NCI-H446 treated with DMSO at 0.1 percent for 48 hours (cell line): ENCODE measurements at places on chromosomes 2 and 18.

GRCh38 chr2:157822993-157823392 lies 53.1 kb downstream of the ACVR1 start:
- DNase-seq: no peak

DNA sequence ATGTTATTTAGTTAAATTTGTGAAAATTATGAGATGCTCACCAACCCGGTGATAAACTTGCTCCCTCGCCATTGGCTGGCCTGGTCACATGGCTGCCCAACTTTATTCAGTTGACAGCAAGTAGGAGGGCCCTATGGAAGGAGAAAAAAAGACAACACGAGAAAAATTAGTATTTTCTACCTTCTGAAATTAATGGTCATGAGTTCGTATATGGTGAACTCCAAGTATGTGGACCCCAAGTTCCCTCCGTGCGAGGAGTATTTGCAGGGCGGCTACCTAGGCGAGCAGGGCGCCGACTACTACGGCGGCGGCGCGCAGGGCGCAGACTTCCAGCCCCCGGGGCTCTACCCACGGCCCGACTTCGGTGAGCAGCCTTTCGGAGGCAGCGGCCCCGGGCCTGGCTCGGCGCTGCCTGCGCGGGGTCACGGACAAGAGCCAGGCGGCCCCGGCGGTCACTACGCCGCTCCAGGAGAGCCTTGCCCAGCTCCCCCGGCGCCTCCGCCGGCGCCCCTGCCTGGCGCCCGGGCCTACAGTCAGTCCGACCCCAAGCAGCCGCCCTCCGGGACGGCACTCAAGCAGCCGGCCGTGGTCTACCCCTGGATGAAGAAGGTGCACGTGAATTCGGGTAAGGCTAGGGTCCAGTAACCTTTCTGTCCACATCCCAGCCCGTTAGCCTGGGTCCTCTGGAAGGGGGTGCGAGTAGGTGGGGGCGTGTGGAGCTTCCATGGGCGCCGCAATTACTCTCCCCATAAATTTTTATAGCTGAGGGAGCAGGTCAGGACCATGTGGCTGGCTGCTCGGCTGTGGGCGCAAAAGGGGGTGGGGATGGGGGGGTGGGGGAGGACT lies at the start of gene HOXD4:
TSS of gene HOXD4 (plus strand) at position 109 of the 846 bp plus-strand sequence. CDS start at position 193, 84 bp downstream.
- DNase-seq: no peak

GRCh38 chr18:27022477-27022876 lies 157.0 kb upstream of the AQP4 start:
- DNase-seq: no peak

DNA sequence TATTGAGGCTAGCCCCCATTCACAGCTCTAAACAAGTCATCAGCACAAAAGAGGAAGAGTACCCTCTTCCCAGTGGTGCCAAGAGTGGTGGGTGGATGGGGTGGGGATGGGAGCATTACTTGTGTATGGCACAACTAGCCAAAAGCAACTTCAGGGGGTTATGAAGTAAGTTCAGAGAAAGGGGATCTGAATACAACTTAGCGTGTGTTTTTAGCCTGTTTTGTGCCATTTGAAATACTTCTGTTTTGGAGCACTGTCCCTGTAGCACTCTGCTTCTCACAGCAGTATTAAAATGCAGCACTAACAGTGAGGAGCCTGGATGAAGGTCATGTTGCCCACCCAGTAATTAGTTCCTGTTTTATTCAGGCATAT lies 113.5 kb downstream of the CRIM1 start:
- DNase-seq: no peak

GRCh38 chr2:203824603-203825002 lies 43.0 kb upstream of the CTLA4 start:
- DNase-seq: no peak

DNA sequence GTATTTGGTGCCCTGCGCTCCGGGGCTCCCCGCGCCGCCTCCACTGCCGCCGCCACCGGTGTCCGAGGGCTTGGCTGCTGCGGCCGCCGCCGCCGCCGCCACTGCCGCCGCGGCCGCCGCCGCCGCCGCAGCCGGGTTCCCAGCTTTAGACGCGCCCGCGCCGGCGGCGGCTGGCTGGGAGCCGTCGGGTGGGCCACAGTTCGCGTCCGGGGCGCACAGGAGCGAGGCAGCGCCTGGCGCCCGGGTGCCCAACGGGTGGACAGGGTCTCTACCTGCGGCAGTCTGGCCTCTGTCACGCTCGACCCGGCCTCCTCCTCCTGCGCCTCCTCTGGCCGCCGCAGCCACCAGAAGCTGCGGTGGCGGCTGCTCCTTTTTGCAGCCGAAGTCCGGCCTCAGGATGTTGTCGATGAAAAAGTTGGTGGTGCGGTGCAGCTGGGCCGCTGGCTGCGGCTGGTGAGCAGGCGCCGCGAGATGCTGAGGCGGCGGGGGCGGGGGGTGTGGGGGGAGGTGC lies 951 bp downstream of the EN1 start:
- DNase-seq: no peak

GRCh38 chr2:189444322-189444721 lies 3.0 kb downstream of the WDR75 start:
- no peak for DNase-seq

GRCh38 chr18:980586-980985 lies 75.9 kb downstream of the ADCYAP1 start:
- no peak for DNase-seq

GRCh38 chr18:37578182-37578678 lies 12.6 kb upstream of the CELF4 start:
- no peak for DNase-seq

DNA sequence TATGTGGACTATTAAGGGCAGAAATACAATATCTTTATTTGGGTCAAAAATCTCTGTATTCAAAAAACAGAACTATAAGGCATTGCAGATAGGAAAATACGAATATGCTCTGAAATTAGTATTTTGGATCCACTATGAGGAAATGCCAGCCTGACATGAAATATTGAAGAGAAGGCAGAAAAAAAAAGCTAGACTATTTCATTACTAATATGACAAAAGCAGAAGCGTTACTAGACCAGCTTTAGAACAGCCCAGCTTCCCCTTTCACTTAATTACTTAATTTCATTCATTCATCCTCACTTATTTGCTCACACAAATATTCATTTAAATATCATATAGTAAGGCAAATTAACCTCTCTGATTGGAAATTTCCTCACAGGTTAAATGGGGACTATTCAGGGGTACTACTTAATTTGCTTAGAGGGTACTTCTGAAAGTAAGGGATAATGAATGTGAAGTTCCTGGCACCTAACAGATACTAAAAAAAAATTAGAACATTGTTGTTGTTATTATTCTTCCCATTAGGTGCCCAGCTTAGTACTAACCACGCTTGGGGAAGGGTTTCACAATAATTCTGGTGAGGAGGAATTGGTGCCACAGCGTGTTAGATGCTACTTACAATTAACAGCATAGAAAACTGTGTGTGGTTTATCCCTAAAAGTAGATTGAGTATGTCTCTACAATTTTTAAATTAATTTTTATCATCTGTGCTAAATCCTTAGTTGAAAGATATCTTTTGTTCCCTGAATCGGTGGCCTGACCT lies 71.1 kb upstream of the CTLA4 start:
- no peak for DNase-seq

DNA sequence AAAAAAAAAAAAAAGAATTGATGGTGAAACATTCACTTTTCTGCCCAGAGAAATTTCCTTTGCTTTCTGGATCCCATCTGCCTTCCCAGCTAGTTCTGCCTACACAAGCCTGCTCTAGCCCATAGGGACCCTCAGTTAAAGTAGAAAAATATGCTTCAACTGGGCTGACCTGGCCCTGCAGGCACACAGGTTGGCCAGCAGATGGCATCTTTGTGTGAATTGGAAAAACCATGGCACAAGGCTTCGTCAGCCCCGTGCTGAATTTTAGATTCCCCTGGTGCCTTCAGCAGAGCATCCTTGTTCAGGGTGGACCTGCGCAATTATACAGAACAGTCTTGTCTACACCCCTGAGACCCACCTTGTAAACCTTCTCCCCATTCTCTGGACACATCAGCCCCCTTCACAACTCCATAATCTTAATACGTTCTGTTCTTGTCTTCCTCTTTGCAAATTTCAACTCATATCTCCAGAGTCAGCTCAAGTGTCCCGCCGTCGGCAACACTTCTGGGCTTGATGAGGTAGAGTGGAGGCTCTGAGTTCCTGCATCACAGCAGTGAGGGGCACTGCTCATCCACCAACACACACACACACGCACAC lies 114.5 kb downstream of the INSIG2 start:
- peak; percentile 26 for DNase-seq

DNA sequence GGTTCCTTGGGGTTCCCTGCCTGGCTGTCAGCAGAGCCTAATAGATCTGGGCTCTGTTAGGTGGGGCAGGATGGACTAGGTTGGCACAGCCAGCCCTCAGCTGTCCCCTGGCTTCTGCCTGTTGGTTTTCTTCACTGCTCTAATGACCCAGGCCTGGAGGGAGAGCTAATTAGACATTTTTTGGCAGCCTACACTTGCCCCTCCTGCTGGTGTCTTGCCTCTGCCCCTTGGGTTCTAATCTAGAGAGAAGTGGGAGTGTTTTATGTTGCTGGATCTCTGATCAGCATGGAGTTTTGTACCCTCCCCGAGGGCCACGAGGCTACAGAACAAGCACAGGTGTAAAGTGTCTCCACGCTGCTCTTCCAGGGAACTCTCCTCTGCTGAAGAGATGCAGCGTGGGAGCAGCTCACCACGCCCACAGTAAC lies 199.4 kb upstream of the RASGRP3 start:
- peak; percentile 63 for DNase-seq

- no peak for DNase-seq
Measured at GRCh38 chr2:26187114-26187513, 14.2 kb downstream of the GAREM2 start.

DNA sequence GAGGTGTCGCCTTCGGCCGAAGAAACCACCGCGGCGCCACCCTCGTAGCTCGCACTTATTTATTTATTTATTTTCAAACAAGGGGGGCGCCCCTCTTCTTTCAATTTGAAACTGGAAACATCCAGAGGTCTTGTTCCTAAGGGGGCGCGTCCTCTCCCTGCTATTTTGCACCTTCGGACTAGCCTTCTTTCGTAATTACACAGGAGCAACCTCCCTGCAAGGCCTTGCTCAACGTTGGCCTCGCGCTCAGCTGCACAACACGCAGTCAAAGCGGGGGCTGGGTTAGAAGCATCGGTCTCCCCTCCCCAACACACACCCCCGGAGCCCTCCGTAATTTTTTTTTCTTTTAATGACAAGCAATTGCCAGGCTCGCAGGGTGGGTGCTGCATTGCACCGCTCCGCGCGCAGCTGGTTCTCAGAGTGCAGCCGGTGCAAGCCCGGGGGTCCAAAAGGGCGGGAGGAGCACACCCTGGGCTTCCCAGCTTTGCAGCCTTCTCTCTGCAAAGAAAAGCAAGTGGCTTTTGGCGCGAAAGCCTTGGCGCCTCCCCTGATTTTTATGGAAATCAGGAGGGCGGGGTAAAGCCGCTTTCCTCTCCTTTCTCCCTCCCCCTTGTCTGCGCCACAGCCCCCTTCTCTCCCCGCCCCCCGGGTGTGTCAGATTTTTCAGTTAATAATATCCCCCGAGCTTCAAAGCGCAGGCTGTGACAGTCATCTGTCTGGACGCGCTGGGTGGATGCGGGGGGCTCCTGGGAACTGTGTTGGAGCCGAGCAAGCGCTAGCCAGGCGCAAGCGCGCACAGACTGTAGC lies at the start of gene MYCN:
TSS of gene MYCN (plus strand) at position 697 of the 807 bp plus-strand sequence. CDS start 1,515 bp downstream, outside the sequence.
- peak; percentile 68 for DNase-seq

- DNase-seq: no peak
Measured at GRCh38 chr2:202932425-202933138, 20.5 kb downstream of the CARF start.

DNA sequence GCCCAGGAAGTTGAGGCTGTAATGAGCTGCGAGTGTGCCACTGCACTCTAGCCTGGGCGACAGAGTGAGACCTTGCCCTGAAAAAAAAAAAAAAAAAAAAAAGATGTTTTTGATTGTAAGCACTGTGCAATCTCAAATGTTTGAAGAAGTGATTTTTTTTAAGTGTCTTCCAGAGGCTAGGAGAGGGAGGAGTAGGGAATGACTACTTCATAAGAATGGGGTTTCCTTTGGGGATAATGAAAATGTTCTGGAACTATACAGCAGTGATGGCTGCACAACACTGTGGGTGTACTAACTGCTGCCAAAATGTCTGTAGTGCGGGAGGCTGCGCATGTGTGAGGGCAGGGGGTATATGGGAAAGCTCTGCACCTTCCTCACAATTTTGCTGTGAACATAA lies 83.7 kb downstream of the MCFD2 start:
- no peak for DNase-seq

GRCh38 chr18:55013685-55014084 lies 54.4 kb upstream of the CCDC68 start:
- no peak for DNase-seq

- DNase-seq: no peak
Measured at GRCh38 chr2:225326969-225327368, 72.5 kb upstream of the NYAP2 start.

DNA sequence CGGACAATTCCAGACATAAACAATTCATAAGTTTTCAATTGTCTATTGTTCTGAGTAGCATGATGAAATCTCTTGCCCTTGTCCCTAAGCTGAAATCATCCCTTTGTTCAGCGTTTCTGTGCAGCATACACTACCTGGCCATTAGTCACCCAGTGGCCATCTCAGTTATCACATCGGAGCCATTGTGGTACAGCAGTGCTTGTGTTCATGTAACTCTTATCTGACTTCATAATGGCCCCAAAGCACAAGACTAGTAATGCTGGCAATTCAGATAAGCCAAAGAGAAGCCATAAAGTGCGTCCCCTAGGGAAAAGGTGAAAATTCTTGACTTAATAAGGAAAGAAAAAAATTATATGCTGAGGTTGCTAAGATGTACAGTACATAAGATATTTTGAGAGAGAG lies 127.2 kb downstream of the FHOD3 start:
- DNase-seq: no peak

DNA sequence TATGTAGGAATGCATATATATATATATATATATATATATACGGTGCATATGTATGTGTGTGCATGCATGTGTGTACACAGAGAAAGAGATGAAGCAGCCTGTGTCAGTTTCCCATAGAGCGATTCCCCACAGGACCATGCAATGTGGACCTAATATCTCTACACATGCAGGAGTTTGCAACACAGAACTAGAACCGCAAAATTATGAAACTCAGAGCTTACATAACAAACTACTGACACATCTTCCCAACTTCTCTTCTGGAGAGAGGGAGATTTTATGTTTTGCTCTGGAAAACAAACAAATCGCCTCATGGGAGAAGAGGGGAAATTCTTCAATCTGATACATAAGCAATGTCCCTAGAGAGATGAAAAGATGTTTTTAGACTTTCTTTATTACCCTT lies 377.2 kb downstream of the LRATD1 start:
- no peak for DNase-seq

DNA sequence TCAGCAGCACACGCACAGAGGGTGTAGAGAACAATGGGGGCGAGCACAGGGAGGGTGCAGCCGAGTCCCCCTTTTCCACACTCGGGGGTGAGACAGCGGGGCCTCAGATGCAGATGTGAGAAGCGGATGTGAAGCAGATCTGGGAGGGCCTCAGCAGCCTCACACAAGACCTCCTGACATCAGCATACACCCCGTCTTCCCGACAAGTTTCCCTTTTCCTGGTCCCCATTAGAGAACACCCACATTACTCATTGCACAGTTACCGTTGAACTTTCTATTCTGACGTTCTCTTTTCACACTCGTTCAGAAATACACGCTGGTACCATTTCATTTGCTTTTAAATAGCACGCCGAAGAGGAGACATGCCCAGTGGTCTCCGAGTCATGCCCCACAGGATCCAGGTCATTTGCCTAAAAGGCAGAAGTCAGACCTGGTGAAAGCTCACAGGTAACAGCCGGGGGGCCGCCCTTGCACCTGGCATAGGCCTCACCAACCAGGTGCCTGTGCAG lies 129.5 kb upstream of the ID2 start:
- no peak for DNase-seq
